ENCODE measurements at places on chromosomes 1 and 21. TPM values are rescaled to one million over a fixed set of nuclear protein-coding genes. Genes with fewer than 3 reads are reported as not detected.

- no peak overlapping the region for H3K27ac ChIP-seq
- no peak overlapping the region for H3K4me3 ChIP-seq
- DNase-seq, result no peak
- H3K27me3 ChIP-seq, result no peaks in the 10 kb centered on the region
- H3K36me3 ChIP-seq, result no peaks in the 10 kb centered on the region
- no peaks in the 10 kb centered on the region for H3K4me1 ChIP-seq
Measured at GRCh38 chr1:26302733-26303405, 3.6 kb downstream of the UBXN11 start.

GRCh38 chr21:36127977-36128376, 6.9 kb upstream of the CBR3 start:
- H3K4me1 ChIP-seq, result no peaks in the 10 kb centered on the region
- H3K27me3 ChIP-seq, result no peaks in the 10 kb centered on the region
- H3K4me3 ChIP-seq, result no peak overlapping the region

GRCh38 chr1:23100074-23100748, 68.4 kb downstream of the LUZP1 start:
- peaks cover 3% of the 10 kb centered on the region for H3K4me1 ChIP-seq
- H3K4me3 ChIP-seq, result no peak overlapping the region
- H3K36me3 ChIP-seq, result no peaks in the 10 kb centered on the region
- no peak overlapping the region for H3K27ac ChIP-seq
- no peaks in the 10 kb centered on the region for H3K27me3 ChIP-seq

- no peaks in the 10 kb centered on the region for H3K36me3 ChIP-seq
- H3K4me3 ChIP-seq, result no peak overlapping the region
- no peak for DNase-seq
Measured at GRCh38 chr1:35692317-35692716, 26.4 kb downstream of the C1orf216 start.

DNA sequence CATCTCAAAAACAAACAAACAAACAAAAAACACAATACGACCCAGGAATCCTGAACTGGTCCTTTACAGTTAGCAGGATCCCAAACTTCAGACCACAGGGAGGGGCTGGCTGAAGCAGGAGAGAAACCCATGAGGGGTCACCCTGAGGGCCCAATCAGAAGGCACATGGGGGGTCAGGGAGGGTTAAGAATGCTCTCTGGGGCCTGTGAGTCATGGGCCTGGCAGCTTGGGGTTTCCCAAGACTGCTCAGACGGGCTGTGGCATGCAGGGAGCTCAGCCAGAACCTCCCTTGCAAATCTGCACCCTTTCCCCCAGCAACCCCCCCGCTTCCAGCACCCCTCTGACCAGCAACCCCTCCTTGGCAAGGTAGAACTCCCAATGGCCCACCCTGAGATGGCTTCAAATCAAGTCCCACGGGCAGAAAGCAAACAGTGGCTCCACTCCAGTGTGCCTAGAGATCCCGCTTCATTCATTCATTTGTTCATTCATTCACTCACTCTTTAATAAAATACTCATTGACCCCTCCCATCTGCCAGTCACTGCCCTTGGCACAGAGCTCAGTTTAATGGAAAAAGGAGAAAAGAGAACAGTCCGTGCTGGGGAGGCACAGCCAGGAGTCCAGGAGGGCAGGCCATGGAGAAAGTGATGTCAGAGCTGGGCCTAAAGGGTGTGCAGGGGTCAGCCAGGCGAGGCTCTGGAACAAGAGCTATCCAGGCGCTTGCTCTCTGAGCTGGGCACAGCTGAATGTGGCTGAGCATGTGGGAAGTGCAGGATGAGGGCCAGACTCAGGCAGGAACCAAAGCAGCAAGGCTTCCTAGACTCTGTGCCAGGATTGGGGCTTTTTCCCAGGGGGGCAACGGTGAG, 8.2 kb downstream of the UQCRHL start:
- H3K27ac ChIP-seq, result no peak overlapping the region
- H3K4me1 ChIP-seq, result peaks cover 18% of the 10 kb centered on the region
- no peaks in the 10 kb centered on the region for H3K36me3 ChIP-seq
- H3K27me3 ChIP-seq, result no peaks in the 10 kb centered on the region

- no peaks in the 10 kb centered on the region for H3K4me1 ChIP-seq
- H3K27me3 ChIP-seq, result no peaks in the 10 kb centered on the region
- no peak for DNase-seq
- no peak overlapping the region for H3K27ac ChIP-seq
Measured at GRCh38 chr1:7002728-7003127, 217.5 kb downstream of the CAMTA1 start.

- no peak overlapping the region for H3K27ac ChIP-seq
- no peaks in the 10 kb centered on the region for H3K36me3 ChIP-seq
- H3K4me3 ChIP-seq, result no peak overlapping the region
- H3K4me1 ChIP-seq, result no peaks in the 10 kb centered on the region
- no peak for DNase-seq
- no peaks in the 10 kb centered on the region for H3K27me3 ChIP-seq
Measured at GRCh38 chr1:111097356-111098099, 42.4 kb downstream of the DRAM2 start.

- no peak overlapping the region for H3K4me3 ChIP-seq
- no peaks in the 10 kb centered on the region for H3K27me3 ChIP-seq
- DNase-seq, result no peak
- no peaks in the 10 kb centered on the region for H3K36me3 ChIP-seq
Measured at GRCh38 chr1:100441651-100442050, 89.3 kb downstream of the CDC14A start.

- DNase-seq, result no peak
- no peaks in the 10 kb centered on the region for H3K4me1 ChIP-seq
- no peak overlapping the region for H3K27ac ChIP-seq
- H3K4me3 ChIP-seq, result no peak overlapping the region
Measured at GRCh38 chr1:64624218-64624713, 120.6 kb upstream of the RAVER2 start.

DNA sequence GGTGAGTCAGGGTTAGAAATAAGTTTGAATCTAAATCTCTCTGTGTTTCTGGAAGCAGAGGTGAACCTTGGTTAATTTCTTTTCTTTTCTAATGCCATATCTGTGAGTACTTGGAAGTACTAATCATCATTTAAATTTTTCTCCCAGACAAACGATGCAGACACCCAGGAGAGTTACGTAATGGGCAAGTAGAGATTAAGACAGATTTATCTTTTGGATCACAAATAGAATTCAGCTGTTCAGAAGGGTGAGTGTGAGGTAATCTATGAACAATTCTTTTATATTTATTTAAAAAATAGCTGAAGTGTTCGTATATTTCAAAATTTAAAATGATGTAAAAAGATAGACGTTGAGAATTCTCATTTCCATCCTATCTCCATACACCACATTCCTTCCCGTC, 11.2 kb downstream of the C4BPA start:
- H3K36me3 ChIP-seq, result no peaks in the 10 kb centered on the region
- no peak overlapping the region for H3K4me3 ChIP-seq
- no peaks in the 10 kb centered on the region for H3K27me3 ChIP-seq
- H3K4me1 ChIP-seq, result no peaks in the 10 kb centered on the region
- no peak overlapping the region for H3K27ac ChIP-seq

DNA sequence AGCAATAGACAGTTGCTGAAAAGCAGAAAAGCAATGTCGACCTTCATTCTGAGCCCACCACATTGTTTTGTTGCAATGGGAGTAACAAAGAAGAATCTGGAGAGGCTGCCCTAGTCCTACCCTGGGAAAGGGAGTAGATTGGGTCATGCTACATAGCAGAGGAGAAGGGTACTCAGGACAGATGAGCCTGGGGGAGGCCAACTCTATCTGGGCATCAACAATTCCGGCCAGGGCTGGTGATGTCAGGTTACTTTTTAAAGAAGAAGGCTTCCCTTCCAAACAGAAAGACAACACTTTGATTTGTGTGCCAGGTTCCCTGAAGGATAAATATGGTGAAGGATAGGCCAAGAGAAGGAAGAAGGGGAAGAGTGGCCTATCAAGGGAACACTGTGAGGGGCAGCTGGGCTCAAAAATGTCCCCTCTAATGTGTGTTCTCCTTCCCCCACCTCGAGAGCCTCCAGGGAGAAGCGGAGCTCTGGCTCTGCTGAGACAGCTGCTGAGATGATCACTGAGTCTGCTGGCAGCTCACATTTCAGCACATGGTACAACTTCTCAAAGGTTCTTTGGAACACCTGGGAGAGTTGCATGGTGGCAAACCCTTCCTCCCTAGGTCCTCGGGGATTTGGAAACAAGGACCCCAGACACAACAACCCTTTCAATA, 3.2 kb upstream of the ADIPOR1 start:
- H3K27me3 ChIP-seq, result no peaks in the 10 kb centered on the region
- DNase-seq, result no peak
- no peak overlapping the region for H3K27ac ChIP-seq
- H3K36me3 ChIP-seq, result 0 out of 2 replicates have a peak, but pooled peaks cover 2% of the 10 kb centered on the region
- peaks cover 1% of the 10 kb centered on the region for H3K4me1 ChIP-seq

DNA sequence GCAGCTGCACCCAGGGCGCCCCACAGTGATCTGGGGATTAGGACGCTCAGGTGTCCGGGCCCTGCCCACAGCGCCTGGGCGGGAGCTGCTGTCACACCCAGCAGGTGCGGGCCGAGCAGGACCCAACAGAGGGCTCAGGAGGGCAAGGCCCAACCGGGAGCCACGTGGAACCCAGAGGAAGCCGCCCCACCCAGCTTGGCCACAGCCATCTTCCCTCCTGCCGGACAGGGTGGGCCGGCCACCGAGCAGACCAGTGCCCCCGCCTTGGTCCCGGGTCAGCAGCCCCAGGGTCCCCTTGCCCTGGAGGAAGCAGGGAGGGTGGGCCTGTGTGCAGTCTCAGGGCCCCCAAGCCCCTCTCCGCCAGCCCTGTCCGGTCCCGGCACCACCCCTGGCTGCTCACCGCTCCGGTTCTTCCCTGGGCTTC, 6.3 kb upstream of the TTLL10 start:
- H3K27me3 ChIP-seq, result no peaks in the 10 kb centered on the region
- no peak overlapping the region for H3K27ac ChIP-seq
- no peaks in the 10 kb centered on the region for H3K36me3 ChIP-seq
- H3K4me1 ChIP-seq, result peaks cover 8% of the 10 kb centered on the region

DNA sequence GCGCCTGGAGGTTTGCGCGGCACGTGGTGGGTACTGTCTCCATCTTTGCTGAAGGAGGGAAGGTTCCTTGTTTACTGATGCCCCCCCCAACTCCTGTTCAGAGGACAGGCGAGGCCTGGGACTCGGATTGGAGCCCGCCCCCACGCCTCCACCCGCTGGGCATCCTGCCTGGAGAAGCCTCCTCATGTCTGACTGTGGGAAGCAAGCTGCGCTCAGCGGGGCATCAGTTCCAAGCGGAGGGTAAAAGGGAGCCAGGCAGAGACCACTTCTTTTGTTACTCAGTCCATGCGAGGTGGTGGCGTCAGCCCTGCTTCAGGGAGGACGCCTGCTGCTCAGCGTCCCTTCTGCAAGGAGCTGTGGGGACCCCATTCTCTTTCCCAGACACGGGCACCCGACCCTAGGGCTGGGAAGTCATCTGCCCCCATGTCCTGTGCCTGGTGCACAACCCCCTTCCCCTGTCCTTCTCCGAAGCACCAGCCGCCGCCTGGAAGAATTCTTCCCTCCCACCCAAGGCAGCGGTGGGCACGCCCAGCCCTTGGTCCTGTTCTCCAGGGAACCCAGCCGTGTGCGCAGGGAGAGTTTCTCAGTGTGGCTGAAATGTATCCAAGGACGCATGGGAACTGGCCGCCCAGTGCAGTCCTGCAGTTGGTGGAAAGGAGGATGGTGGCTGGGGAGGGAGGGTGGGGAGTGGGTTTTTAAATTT, 414.0 kb downstream of the CAMTA1 start:
- no peak overlapping the region for H3K27ac ChIP-seq
- H3K36me3 ChIP-seq, result no peaks in the 10 kb centered on the region
- H3K4me1 ChIP-seq, result peaks cover 5% of the 10 kb centered on the region
- no peaks in the 10 kb centered on the region for H3K27me3 ChIP-seq
- no peak overlapping the region for H3K4me3 ChIP-seq

- H3K4me1 ChIP-seq, result no peaks in the 10 kb centered on the region
- DNase-seq, result no peak
- no peaks in the 10 kb centered on the region for H3K27me3 ChIP-seq
Measured at GRCh38 chr1:215957663-215958062, 390.6 kb downstream of the KCTD3 start.

The OR2T11 gene
- not detected for polyA plus RNA-seq

The TMEM82 gene
- 3.5 TPM for polyA plus RNA-seq

The PRRC2C gene
- polyA plus RNA-seq, result 89.6 TPM

The THEMIS2 gene
- polyA plus RNA-seq, result 27.5 TPM

The NUCKS1 gene
- polyA plus RNA-seq, result 76.7 TPM

The RBM15 gene
- 18.6 TPM for polyA plus RNA-seq

The TP73 gene
- polyA plus RNA-seq, result 4.2 TPM
